GM23338 (cell line): ENCODE measurements at places on chromosomes 5 and 9. TPM values are rescaled to one million over a fixed set of nuclear protein-coding genes. Genes with fewer than 3 reads are reported as not detected.

Gene PFN3
- 2.0 and 3.1 TPM in 2 replicates for polyA plus RNA-seq

Gene CDH18
- 0.50 TPM in 1 of 2 replicates, not detected in the other for polyA plus RNA-seq

Gene CLINT1
- polyA plus RNA-seq: 66.3 and 71.7 TPM in 2 replicates

Gene CARTPT
- not detected in 2 replicates for polyA plus RNA-seq

Gene ABLIM3
- polyA plus RNA-seq: 0.19 and 0.31 TPM in 2 replicates

Gene MPDZ
- polyA plus RNA-seq: 32.6 and 33.0 TPM in 2 replicates

Gene TTC1
- polyA plus RNA-seq: 115 and 131 TPM in 2 replicates

Gene RETREG1
- 3.6 and 3.8 TPM in 2 replicates for polyA plus RNA-seq

Gene PCDHA6
- 2.0 and 2.1 TPM in 2 replicates for polyA plus RNA-seq

Gene LRRC19
- 0.59 and 0.71 TPM in 2 replicates for polyA plus RNA-seq

Gene NEURL1B
- polyA plus RNA-seq: 1.9 and 2.1 TPM in 2 replicates

Gene HMMR
- 120 and 163 TPM in 2 replicates for polyA plus RNA-seq

Gene SMIM32
- 0.17 and 0.27 TPM in 2 replicates for polyA plus RNA-seq

Gene ENTPD2
- 1.8 and 2.9 TPM in 2 replicates for polyA plus RNA-seq

Gene LCN1
- 0.27 TPM in 1 of 2 replicates, not detected in the other for polyA plus RNA-seq

Gene PAPPA
- polyA plus RNA-seq: 0.21 and 0.66 TPM in 2 replicates

Gene LCN15
- polyA plus RNA-seq: 0.76 and 1.2 TPM in 2 replicates

Gene MATR3
- polyA plus RNA-seq: 226 and 278 TPM in 2 replicates

Gene SPEF2
- polyA plus RNA-seq: 0.21 and 0.28 TPM in 2 replicates

Gene TXNDC8
- not detected in 2 replicates for polyA plus RNA-seq

Gene NMUR2
- polyA plus RNA-seq: 0.10 TPM in 1 of 2 replicates, not detected in the other

Gene EQTN
- 0.21 TPM in 1 of 2 replicates, not detected in the other for polyA plus RNA-seq

Gene PHYHD1
- polyA plus RNA-seq: 16.8 and 23.4 TPM in 2 replicates
